Psoas muscle (tissue), 8 donors: ENCODE measurements at places on chromosomes 4 and X. TPM values are rescaled to one million over a fixed set of nuclear protein-coding genes. Genes with fewer than 3 reads are reported as not detected.

DNA sequence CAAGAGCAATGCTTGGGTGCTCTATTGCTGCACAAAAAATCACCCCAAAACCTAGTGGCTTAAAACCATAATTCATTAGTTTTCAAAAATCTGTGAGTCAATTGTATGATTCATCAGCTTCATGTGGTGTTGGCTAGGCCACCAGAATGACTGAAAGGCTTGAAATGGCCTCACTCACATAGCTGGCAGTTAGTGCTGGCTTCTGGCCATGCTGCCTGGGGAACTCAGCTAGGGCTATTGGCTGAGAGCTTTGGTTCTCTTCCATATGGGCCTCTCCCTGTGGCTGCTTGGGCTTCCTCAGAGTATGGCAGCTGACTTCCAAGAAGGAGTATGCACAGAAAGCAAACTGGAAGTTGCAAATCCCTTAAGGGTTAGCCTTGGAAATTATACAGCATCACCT, 3.1 kb upstream of the MTMR1 start:
- no peak for DNase-seq

DNA sequence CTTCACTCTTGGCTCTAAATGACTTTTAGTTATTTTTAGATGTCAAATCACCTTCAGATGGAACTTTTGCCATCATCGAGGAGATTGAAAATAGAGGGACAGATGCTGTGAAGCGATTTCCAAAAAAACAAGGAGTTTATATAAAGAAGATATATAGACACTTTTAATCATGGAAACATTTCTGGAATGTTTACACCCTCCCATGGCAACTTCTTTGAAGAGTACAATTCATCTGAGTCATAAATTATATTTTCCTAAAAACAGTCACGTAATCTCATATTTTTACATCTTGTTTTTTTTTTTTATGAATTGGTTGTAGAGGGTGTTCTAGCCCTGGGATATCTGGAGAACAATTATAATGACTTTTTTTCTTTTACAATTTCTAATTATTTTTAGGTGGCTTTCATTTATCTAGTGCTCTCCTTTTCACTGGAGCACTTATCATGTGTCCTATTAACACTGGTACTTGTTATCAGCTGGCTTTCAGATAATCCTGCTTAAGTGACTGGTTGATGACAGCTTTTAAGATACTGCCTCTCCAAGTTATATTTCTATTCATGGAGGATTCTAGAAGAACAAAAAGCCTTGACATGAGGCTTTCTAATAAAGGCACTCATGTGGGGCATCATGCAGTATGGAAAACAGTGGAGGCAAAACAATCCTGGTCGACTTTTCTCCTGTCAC, 24.9 kb downstream of the PCDH7 start:
- DNase-seq: no peak

DNA sequence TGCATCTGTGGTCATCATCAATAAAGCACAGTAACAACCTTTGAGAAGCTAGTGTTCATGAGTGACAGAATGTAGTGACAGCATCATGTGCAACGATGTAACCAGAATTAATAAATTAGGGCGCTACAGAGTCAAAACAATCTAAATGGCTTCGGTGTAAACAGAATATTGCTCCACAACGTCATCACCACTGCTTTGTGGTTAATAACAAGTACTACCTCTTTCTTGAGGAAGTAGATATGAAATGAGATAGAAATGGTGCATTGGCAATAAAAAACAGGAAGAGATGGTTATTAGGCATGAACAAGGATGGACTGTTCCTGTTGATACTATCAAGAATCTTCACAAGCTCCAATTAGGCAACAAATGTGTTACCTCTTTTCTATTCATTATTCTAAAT, 8.7 kb upstream of the PDHA2 start:
- no peak for DNase-seq

DNA sequence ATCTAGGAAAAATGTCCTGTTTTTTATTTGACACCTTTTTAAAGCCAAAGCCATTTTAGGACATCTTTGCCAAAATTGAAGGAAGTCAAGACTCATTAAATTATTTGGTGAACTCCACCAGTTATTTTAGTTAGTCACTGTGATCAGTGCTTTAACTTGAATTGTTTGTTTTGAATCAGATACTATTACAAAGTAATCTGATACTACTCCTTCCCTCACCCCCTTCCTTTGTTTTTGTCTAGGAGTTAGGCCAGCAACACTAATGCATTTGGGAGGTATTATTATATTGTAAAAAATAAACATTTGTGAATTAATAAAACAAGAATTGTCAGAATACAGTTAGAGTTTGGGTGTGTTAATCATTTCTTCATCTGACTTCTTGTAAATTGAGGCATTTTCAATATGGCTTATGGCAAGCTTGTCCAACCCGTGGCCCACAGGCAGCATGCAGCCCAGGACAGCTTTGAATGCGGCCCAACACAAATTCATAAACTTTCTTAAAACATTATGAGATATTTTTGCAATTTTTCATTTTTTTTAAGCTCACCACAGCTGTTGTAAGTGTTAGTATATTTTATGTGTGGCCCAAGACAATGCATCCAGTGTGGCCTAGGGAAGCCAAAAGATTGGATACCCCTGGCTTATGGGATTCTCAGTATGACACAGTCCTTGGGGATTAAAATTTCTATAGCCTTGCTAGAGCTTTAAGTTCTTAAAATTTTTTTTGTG, 182.2 kb downstream of the BMPR1B start:
- DNase-seq: no peak

LONRF3 gene
- total RNA-seq: 25.3 TPM

AGTR2 gene
- not detected for total RNA-seq

LANCL3 gene
- total RNA-seq: 0.04 TPM
